Stimulated activated CD8-positive, alpha-beta memory T cell treated with anti-CD3 and anti-CD28 coated beads, Interleukin-4, amount 100 ng/mL, for 1 hour (primary cell): ENCODE measurements at places on chromosomes 3 and 15.
A peak's percentile ranks its signal among the peaks of the same experiment; 100 is the strongest.

DNA sequence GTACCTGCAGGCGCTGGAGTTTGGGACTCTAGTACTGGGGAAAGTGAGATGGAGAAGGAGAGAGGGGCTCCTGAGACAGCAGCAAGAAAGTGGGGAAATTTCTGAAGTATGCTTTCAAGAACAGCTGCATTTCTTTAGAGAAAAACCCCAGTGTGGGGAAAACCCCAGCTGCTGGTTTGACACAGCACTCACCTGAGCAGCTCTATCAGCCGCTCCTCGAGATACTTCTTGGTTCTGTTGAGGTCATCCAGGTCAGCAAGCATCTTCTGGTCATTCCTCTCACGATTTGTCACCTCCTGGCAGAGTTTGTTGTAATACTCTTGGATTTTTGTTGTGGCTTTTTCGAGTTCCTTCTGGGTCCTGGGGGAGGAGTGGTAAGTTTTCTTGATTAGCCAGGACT lies 18.8 kb downstream of the CXCR6 start:
- DNase-seq = no peak

DNA sequence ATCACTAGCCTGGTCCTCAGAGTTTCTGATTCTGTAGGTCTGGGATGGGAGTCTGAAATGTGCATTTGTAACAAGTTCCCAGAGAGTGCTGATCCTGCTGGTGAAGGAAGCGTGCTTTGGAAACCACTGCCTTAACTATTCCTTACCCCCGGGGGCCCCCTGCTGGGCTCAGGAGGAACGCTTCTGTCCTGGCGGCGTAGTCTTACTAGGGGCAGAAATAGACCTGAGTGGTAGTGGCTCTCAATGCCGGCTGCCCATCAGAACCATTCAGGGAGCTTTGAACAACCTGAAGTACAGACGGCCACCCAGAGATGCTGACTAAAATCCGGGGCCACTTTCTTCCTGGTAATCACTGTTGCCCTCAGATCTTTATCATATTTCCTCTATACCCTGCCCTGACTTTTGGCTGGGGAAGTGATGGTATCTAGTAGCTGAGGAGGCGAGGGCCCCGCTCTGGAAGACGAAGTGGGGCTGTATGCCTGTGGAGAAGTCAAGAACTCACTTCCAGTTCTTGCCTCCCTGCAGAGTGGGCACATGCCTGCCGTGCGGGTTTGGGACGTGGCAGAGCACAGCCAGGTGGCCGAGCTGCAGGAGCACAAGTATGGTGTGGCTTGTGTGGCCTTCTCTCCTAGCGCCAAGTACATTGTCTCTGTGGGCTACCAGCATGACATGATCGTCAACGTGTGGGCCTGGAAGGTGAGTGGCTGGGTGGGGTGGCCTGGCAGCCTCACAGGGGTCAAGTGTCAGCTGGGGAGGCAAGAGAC lies 16.3 kb upstream of the JMJD7 start:
- DNase-seq = peak; percentile 44

DNA sequence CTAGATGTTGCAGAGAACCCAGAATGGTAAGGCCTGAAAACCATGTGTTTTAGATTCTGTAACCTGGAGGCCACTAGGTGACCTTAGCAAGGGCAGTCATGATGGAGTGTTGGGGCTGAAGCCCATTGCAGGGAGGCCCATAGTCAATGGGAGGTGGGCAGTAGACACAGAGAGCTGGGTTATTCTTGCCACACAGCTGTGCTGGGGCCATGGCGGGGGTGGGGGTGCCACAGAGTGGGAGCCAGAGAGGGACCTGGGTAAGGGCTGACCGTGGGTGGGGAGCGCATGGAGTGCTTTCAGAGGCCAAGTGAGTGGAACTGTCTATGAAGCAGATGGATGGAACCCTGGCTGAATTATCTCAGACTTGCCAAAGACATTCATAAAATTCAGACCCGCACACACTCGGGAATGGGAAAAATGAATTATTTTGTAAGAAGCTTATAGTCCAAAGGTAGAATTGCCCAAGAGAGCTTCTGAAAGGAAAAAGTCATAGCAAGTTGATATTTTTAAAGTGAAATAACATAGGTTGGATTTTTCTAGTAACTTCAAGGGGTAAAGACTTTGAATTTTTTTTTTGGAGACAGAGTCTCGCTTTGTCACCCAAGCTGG lies 53.9 kb downstream of the SMAD3 start:
- DNase-seq = no peak

DNA sequence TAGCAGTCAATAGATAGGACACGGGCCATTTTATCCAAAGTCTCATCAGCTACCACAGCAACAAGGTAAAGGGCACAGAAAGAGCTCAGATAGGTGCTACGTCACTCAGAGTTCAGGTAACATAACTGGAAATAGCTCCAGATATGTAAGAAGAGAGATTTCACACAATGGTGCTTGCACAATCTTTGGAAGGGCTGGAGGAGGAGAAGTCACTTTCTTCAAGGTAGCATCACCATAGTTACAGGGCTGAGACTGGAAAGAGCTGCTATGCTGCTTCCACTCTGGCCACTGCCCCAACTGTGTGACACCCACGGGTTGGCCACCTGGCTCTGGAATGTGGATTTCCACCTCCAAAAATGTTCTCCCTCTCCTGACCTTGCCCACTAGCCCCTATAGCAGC lies 448.8 kb upstream of the THBS1 start:
- DNase-seq = no peak

DNA sequence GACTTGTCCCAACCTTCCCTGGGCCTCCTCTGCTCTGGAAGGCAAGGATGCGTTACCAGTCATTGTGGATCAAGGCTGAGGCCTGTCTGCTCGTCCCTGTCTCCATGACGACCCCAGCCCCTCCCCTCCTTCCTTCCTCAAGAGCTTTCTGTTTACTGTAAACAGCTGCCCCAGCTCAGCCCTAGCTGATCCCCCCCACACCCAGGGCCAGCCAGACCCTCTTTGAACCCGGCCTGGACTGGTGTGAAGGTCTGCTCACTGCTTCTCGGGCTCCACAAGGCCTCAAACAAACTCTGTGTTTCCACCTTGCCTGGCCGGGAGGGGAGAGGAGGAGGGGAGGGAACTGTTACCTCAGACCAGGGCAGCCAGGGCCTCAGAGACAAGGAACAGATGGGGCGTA lies 16.9 kb downstream of the VPS18 start:
- DNase-seq = no peak
